LHCN-M2 (cell line): ENCODE measurements at places on chromosomes 3 and 15. TPM values are rescaled to one million over a fixed set of nuclear protein-coding genes. Genes with fewer than 3 reads are reported as not detected.

DNA sequence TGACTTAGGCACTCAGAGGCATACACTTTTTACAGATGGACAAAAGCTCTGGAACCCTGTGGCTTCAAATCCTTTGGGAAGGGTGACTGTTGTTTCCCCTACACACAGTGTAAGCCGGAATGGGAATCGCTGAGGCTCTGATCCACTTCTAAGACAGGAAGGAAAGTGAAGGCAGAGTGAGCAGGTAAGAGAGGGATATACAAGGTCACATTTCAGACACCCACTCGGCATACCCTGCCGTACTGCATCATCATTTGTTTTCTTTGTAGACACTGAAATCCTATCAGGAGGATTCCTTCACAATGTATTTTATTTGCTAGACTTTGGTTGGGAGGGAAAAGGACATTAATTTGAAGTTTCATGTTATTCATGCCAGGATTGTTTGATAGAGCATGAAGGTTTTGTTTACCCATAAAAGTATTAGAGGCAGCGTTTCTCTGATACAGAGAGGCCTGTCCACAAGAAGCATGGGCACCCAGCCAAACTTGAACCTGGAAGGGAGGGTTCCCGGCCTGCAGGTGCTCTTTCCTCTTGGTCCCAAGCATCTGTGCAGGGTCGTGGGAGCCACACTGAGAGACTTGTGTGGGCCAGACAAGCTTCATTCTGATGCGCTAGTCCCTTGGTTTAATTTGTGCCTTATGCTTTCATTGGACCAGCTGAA lies 21.9 kb upstream of the POLR2M start:
- DNase-seq = no peak

DNA sequence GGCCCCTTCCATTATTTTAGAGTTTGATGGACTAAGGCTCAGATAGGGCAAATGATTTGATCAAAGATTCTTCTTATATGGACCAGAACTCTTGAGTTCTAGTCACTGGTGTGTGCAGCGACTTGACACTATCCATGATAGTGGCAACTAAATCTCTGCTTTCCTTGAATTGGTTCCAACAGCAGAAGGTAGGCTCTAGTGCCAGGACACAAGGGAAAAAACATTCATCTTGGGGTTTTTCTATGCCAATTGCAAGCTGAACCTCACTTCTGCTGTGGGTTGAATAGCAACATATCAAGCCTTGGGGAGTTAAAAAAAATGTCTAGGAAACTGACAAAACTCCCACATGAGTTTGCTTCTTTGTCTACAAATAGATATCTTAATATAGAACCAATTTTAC lies 35.1 kb downstream of the CTXND1 start:
- no peak for DNase-seq

DNA sequence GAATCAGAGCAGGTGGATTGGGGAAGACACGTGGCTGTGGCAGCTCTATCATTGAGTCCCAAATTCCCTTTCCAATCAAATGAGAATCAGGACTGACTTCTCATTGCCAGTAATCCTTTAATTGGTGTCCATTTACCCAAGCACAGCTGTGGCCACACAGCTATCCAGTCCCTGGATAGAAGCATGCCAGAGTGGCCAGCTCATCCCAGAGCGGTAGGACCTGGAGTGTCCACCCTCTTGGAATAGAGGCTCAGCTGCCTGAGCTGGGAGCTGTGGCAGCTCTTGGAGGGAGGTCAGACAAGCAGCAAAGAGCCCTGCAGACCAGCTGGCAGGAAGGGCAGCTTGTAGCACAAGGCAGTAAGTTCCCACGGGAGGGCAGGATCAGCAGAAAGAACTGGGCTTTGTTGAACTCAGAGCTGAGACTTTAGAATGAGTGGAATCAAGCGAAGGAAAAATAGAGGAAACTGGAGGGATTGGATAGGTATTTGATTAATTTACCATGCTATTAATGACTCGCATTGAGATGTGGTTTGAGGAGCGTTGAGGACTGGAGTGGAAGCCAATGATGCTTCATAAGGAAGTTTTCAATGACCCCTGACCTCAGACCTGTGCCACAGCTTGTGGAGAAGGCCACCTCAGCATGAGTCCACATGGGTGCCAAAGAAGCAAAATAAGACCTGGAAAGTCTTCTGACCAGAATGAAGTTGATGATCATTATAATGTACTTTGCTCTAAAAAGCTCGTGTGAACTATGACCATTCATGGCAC lies 6.9 kb upstream of the ALPK3 start:
- DNase-seq = peak; percentile 95

- peak; percentile 54 for DNase-seq
Measured at GRCh38 chr3:188712248-188712924, 459.4 kb upstream of the TPRG1 start.

GRCh38 chr15:71800835-71801745 lies 9.3 kb upstream of the NR2E3 start:
- peak; percentile 81 for DNase-seq

The SPTSSB gene
- not detected in 2 replicates for total RNA-seq
